H1 (cell line): ENCODE measurements at places on chromosomes 5 and 9.
A peak's percentile ranks its signal among the peaks of the same experiment; 100 is the strongest.

DNA sequence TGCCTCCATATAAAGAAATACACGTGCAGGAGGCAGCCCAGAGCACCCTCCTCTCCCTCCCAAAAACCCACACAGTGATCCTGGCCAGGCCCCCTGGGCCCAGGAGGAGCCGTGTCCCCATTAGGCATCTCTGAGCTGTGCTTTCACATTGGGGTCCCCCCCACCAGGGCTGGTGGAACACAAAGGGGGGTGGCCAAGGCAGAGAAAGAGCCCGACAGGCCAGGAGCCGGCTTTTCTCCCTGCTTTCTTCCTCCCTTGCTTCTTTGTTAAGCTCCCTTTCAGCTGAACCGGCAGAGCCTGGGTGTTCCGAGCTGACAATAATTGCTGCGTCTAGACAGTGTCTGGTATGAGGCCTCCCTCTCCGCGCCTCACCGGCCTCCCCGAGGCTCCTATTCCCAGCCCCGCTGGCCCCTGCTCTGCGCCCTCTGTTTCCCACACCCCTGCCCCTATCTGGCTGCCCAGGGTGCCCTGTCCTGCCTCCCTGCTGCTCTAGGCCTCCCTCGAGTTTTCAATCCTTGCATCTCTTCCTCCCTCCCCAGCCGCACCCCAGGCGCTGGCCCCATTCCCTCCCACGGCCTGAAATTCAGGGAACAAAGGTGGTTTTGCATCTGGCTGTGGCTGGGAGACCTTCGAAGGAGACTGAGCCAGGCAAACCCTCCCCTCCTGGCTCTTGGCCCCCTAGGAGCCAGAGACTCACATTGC is 120.6 kb downstream of the C9orf50 start:
- no peak overlapping the region for H3K4me3 ChIP-seq
- no peaks in the 10 kb centered on the region for H3K27me3 ChIP-seq
- no peak overlapping the region for H3K27ac ChIP-seq
- no peaks in the 10 kb centered on the region for H3K36me3 ChIP-seq
- peaks cover 34% of the 10 kb centered on the region for H3K4me1 ChIP-seq

DNA sequence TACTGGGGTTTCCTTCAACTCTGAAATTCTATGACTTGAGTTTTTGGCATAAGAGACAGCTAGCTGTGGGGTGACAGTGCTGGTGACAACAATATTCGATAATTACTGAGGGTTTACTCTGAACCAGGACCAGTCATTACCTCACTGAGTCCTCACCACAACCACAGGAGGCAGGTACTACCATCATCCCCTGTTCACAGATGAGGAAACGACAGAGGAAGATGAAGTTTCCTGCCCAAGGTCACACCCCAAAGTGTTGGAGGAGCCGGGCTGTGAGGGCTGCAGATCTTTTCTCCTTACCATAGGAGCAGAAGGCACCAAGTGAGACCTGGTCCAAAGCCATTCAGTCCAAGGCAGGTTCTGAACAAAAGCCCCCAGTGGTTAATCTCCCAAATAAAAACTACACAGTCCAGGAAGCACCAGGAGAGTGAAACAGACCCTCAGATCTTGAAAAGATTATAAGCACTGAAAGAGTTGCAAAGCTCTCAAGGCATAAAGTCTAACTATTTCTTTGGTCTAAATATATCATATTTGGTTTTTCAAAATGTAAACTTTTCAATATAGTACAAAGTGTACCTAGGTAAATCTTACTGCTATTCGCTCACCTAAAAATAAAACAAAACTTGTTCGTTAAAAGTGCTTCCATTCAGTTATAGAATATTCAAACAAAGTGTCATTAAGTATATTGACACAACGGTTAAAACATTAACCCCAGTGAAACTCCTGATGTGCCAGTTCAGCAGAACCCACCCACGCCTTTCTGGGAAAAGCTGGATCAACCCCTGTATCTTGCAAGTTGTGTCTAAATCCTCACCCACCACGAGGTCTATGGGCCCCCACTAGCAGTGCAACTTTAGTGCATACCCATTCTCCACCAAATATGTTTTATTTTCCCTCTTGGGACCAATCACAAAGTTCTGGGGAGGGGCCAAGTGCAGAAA is 82.6 kb upstream of the EQTN start:
- DNase-seq: no peak
- no peak overlapping the region for H3K4me3 ChIP-seq
- no peaks in the 10 kb centered on the region; the same call in 1 of the 2 replicates for H3K4me1 ChIP-seq
- H3K27ac ChIP-seq: no peak overlapping the region
- H3K36me3 ChIP-seq: no peaks in the 10 kb centered on the region

DNA sequence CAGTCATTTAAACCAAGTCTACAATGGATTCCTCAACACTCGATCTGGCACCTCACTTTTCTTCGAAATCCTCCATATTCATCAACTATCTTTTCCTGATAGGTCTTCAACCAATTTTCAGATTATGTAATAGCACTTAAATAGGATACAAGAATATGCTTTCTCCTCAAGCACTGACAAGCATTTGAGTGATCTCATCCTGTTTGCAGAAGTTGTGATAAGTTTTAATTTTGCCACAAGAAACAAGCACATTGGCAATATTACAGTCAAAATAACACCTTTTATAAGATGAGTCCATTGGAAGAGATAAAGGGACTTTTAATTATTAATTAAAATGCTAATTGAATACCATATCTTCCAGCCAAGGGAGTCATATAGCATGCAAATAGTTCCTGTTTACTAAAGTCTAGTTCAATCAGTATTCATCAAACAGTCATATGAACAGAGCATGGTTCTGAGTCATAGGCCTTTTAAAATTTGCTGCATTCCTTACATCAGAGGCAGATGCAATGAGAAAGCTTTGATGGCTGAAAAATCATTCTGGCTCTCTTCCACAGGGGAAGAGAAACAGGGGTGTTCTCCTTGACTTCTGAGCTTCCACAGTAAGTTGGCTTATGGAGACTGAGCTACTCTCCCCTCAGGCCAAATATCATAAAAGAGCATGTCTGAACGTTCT is 32.7 kb upstream of the ZCCHC9 start:
- no peak for DNase-seq
- no peak overlapping the region for H3K4me3 ChIP-seq
- no peak overlapping the region for H3K27ac ChIP-seq
- H3K4me1 ChIP-seq: 0 out of 2 replicates have a peak, but pooled peaks cover 2% of the 10 kb centered on the region
- no peaks in the 10 kb centered on the region for H3K36me3 ChIP-seq

DNA sequence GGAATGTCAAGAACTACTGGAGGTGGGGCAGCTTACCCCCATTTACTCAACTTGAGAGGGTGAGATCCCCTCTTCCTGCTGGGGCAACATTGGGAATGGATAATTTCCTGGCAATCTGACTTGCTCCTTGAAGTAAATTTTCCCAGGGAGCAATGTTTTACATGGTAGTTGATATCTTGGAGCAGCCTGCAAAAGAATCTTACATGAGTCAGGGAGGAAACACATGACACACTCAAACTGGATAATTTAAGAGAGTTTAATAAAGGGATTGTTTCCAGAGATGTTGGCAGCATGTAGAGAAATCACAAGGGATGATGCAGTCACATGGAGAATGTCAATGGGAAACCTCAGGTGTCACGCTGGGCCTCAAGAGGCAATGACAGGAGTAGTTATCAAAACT is 212.5 kb downstream of the GAS1 start:
- no peaks in the 10 kb centered on the region for H3K27me3 ChIP-seq
- H3K27ac ChIP-seq: no peak overlapping the region
- H3K4me3 ChIP-seq: no peak overlapping the region
- no peaks in the 10 kb centered on the region for H3K4me1 ChIP-seq
- no peaks in the 10 kb centered on the region for H3K36me3 ChIP-seq
- no peak for DNase-seq

DNA sequence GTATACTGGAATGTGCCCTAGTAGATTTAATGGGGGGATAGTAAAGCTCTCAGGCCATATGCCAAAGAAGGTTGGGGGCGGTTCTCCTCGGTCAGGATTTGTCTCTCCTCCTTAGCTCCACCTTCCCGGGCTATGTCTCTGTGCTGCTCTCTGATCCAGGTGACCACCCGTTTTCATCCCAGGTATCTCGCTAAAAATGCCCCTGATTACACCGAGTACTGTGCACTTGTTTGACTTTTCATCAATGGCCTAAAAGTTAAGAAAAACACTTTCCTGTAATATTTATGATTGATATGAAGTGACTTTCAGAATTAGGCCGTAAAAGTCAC is 724 bp downstream of the NDUFS6 start:
- DNase-seq: no peak
- no peaks in the 10 kb centered on the region for H3K27me3 ChIP-seq
- peak overlapping the region; percentile 94 for H3K4me3 ChIP-seq
- H3K4me1 ChIP-seq: peaks cover 7% of the 10 kb centered on the region
- peaks cover 37% of the 10 kb centered on the region for H3K36me3 ChIP-seq
- no peak overlapping the region; the same call in 1 of the 2 replicates for H3K27ac ChIP-seq

GRCh38 chr9:96169484-96169883 is 132.5 kb downstream of the HSD17B3 start:
- H3K27me3 ChIP-seq: no peaks in the 10 kb centered on the region
- no peak overlapping the region; the same call in 1 of the 2 replicates for H3K4me3 ChIP-seq
- H3K4me1 ChIP-seq: peaks cover 10% of the 10 kb centered on the region; the same call in 1 of the 2 replicates
- no peaks in the 10 kb centered on the region for H3K36me3 ChIP-seq

- no peak overlapping the region for H3K27ac ChIP-seq
- no peak overlapping the region for H3K4me3 ChIP-seq
- H3K27me3 ChIP-seq: peaks cover 27% of the 10 kb centered on the region
- DNase-seq: no peak
These were observed 5.5 kb downstream of the SLC9A3 start for GRCh38 chr5:518721-519120.

- no peak overlapping the region for H3K4me3 ChIP-seq
- peaks cover 4% of the 10 kb centered on the region; the same call in 1 of the 2 replicates for H3K36me3 ChIP-seq
- no peak for DNase-seq
These were observed 52.1 kb upstream of the CACNA1B start for GRCh38 chr9:137825324-137825989.

DNA sequence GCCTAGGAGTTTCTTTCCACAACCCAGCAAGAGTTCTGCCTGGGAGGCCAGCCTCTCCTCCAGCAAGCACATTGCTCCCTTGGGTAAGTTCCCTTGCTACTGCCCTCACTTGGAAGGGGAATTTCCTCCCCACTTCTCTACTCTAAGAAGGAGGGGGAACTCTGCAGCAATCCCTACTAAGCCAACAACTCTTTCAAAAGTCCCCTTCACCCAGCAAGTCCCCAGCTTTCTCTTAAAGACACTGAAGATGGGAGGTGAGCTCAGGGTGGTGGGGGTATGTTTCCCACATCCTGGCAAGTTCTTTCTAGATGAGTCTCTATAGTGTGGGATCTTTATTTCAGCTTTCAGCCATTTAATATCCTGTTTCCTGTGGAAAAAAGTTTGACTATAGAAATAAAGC is 49.0 kb downstream of the PDE8B start:
- H3K4me1 ChIP-seq: peaks cover 2% of the 10 kb centered on the region; the same call in 1 of the 2 replicates
- H3K27me3 ChIP-seq: no peaks in the 10 kb centered on the region
- H3K36me3 ChIP-seq: no peaks in the 10 kb centered on the region
- no peak overlapping the region for H3K4me3 ChIP-seq
- no peak overlapping the region for H3K27ac ChIP-seq

- no peaks in the 10 kb centered on the region for H3K27me3 ChIP-seq
- no peaks in the 10 kb centered on the region for H3K4me1 ChIP-seq
- H3K27ac ChIP-seq: no peak overlapping the region
- no peak overlapping the region for H3K4me3 ChIP-seq
- DNase-seq: no peak
These were observed 300.5 kb downstream of the NR2F1-AS1 start for GRCh38 chr5:93280518-93280917.

DNA sequence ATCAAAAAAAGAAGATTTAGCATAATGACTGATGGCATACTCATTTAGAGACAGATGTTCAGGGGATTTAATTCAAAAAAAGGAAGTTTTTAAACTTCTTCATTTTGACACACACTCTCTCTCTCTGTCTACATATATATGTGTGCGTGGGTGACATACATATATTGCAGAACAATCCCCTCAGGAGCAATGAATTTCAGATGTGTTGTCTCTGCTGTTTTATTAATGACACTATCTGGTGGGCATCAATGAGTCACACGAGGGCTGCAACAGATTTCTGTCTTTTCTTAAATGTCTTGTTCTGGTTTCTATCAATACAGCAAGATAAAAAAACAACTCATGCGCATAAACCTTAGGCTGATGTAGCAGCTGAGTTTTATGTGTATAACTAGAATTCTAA is 123.5 kb upstream of the SLCO6A1 start:
- H3K27ac ChIP-seq: no peak overlapping the region
- H3K36me3 ChIP-seq: no peaks in the 10 kb centered on the region
- DNase-seq: no peak
- H3K4me1 ChIP-seq: no peaks in the 10 kb centered on the region
- no peaks in the 10 kb centered on the region for H3K27me3 ChIP-seq
- H3K4me3 ChIP-seq: no peak overlapping the region

DNA sequence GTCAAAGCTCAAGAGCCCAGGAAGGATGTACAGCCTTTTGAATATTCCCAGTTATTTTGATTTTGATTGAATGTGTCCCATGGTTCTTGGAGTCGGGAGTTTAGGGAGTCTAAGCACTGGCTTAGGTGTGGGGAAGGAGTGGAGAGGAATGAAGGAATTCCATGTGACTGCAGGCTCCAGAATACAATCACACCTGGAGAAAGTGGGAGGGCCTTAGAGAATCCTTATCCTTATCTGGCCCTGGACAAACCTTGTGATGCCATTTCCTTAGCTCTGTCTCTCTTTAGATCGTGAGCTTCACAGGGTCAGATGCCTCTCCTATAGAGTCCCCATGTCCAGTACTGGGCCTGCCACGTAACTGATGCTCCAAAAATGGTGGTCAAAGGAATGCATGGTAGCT is 4.2 kb upstream of the EEIG1 start:
- H3K4me1 ChIP-seq: peaks cover 6% of the 10 kb centered on the region
- H3K27me3 ChIP-seq: no peaks in the 10 kb centered on the region
- H3K36me3 ChIP-seq: no peaks in the 10 kb centered on the region
- no peak overlapping the region for H3K4me3 ChIP-seq
- H3K27ac ChIP-seq: no peak overlapping the region

GRCh38 chr5:138580001-138580400 is 4.8 kb upstream of the HSPA9 start:
- no peaks in the 10 kb centered on the region for H3K4me1 ChIP-seq
- DNase-seq: no peak
- no peaks in the 10 kb centered on the region for H3K27me3 ChIP-seq
- no peak overlapping the region for H3K4me3 ChIP-seq
- no peak overlapping the region for H3K27ac ChIP-seq
- no peaks in the 10 kb centered on the region for H3K36me3 ChIP-seq

DNA sequence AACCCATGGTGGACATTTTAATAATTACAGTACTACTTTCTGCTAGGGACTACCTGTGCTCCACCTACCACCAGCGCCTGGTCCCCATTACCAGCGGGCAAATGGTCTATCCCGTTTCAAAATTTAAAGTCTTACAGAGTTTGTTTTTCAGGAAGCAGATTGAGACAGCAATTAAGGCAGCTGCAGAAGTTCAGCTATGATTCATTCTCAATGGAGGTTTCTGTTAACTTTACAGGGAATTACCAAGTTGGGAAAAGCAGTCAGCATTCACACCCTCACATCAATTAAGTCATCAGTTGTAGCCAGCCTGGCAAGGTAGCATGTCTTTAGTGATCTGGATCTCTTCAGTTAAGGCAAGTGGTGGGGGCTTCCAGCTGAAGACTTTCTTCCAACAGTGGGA is 410.6 kb upstream of the DAB2 start:
- H3K27me3 ChIP-seq: no peaks in the 10 kb centered on the region
- DNase-seq: no peak
- H3K4me1 ChIP-seq: no peaks in the 10 kb centered on the region
- H3K27ac ChIP-seq: no peak overlapping the region
- no peaks in the 10 kb centered on the region for H3K36me3 ChIP-seq
- H3K4me3 ChIP-seq: no peak overlapping the region
